Esophagus mucosa (tissue), 1 donor: ENCODE measurements at places on chromosomes 2 and 18.

DNA sequence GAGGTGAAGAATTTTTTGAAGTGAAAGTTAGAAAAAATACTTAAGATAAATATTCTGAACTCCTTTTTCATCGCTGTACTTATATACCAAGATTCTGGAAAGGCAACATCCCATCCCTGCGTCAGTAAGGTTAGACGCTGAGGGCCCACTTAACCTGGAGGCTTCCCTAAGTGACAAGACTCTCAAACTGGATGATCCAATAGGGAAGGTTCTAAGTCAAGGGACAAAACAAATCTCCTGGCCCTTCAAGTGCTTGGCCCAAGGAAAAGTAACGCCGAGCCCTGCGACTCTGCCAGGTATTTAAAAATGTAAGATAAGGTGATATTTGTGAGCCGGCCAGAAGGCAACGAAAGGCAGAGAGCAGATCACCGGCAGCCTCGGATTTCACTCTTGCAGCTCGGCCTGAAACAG, 1.3 kb downstream of the STK39 start:
- ATAC-seq: no peak

GRCh38 chr2:9076755-9077154, 73.3 kb upstream of the MBOAT2 start:
- no peak for ATAC-seq

GRCh38 chr2:33221046-33221784, 255.2 kb upstream of the RASGRP3 start:
- ATAC-seq: no peak

DNA sequence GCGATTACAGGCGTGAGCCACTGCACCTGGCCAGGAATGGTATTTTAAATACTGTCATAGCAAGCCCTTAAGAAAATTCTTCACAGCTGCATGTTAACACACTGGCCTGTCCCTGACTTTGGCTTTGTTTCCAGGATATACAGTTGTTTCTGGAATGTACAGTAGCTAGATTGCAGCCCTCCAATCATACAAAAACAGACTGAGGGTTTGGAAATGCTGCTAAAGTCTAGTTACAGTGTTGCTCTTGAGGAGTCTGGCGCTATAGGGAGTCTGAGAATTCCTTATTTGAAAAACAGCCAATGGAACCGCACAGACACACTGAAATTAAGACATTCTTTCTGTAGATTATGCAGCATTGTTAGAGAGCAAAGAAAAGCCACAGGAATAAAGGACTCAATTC, 37.7 kb downstream of the STON1 start:
- ATAC-seq: no peak

- peak; percentile 82 for ATAC-seq
Observed at GRCh38 chr18:48548011-48548771, 9.4 kb downstream of the CTIF start.

DNA sequence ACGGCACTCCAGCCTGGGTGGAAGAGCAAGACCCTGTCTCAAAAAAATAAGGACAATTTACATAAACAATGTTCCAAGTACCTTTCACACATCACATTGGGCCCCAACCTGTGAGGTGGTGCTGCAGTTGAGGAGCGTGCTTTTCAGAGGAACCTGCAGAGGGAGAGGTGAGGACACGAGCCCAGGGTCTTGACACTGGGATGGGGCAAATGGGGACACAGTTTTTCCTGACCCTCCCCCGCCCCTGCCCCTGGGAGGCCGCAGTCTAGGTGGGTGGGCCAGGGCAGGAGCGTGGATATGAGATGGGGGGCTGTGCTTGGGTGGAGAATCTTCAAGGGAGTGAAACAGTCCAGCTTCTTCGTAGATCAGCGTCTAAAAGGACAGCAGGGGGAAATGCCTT, 112.9 kb downstream of the SEPTIN10 start:
- ATAC-seq: no peak

- ATAC-seq: peak; percentile 39
Observed at GRCh38 chr2:12303181-12304030, 413.3 kb upstream of the TRIB2 start.

- ATAC-seq: no peak
Observed at GRCh38 chr2:110650346-110650745, 27.5 kb downstream of the BUB1 start.

- no peak for ATAC-seq
Observed at GRCh38 chr2:6791682-6792081, 74.0 kb downstream of the CMPK2 start.

- ATAC-seq: peak; percentile 27
Observed at GRCh38 chr18:48151421-48152065, 221.1 kb upstream of the SMAD2 start.

DNA sequence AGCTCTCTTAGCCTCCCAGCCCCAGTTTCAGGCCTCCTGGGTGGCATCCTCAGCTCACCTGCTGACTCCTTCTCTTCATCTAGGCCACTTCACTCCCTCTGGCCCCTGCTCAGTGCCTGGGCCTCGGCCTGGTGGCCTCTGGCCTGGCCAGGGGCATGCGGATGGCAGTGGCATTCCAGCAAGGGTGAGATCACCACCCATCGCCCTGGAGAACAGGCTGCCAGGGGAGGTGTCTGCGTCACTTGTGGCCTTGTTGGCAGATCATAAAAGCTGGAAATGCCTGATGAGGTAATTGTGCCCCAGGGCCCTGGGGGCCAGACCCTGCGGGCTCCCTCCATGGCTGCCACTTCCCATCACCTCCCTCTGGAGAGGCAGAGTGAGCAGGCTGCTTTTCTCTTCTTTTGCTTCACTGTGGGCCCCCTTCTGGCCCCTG, 72.5 kb upstream of the SMAD2 start:
- peak; percentile 66 for ATAC-seq

DNA sequence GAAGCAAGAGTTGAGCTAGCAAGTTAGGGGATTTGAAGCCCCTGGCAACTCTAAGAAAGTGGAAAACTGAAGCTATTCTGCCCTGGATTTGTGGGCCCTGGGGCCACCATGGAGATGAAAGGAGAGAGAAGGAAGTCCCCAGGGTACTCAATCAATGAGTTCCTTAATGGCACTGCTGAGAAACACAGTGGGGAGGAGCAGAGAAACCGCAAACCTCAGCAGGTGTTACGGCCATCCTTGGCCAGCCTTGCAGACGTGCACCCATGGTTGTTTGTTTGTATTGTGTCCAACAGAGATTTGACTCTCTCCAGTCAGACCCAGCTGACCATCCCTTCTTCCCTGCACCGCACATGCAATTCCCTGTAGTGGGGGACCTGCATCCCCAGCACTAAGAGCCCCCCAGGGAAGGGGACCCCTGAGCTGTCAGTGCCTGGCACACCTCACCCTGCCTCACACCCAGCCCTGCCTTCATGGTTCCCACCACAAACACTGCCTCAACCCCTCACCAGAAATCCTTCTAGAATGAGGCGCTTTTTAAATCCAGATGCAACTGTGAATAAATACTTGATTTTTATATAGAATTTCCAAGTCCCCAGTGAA, 255.3 kb downstream of the SH3BP4 start:
- no peak for ATAC-seq

DNA sequence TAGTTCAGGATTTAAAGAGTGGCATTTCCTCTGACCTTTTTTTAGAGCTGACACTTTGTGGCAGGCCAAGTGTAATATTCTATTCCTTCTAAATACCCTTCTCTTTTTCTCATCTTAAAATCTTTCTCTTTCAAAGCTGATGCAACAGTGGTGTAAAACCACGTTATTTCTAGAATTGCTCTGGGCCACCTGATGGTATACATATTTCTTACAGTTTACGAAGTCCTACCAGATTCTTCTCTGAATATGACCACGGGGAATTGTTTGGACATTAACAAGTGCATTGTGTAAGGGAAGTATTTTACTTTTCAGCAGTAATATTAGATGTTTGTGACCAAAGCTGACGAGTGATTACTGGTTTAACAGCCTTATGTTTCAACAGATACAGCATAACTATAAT, 109.9 kb downstream of the PTPRM start:
- ATAC-seq: no peak

DNA sequence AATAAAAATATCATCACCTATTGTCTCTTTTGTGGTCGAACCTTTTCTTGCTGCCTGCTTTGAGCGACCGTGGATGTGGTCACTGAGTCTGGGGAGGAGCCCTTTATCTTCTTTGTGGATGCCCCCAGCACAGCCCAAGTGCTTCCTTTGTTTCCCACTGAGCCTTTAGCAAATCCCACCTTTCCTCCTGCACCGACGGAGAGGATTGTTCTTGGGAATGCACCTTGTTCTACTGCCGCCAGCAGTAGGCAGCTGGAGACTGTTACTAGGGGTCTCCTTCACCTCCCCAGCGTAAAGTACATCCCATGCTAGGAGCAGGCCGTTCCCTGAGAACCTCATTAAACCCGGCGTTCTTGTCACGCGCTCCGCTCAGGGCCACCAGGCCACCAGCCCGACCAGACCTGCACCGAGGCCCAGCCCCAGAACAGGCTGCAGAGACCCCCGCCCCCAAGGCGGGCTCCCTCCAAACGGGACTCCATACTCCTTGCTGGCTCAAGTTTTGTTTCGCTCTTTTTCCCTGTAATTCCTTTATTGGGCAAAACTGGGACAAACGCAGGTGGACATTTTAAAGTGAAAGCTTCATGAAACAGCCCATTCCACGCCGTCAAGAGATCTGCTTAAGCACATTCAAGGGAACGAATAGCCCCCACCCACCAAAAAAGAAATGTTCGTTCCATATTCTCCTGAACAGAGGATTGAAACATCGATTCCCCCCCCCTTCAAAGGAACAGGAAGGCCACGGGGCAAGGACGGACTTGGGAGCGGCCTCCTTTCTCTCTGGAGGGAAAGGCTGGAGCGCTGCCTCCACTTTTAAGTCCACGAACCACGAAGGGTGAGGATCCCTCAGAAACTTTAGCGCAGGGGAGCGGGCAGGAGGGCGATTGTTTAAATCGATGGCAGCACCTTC, 1.1 kb upstream of the MAT2A start:
- peak; percentile 0 for ATAC-seq

- no peak for ATAC-seq
Observed at GRCh38 chr2:235677276-235677788, 183.5 kb downstream of the AGAP1 start.

- ATAC-seq: no peak
Observed at GRCh38 chr2:172079416-172079815, 5.9 kb upstream of the DLX1 start.

- no peak for ATAC-seq
Observed at GRCh38 chr2:195687320-195688086, 30.5 kb downstream of the SLC39A10 start.

GRCh38 chr2:208406474-208407451, at the start of gene PTH2R:
TSS of gene PTH2R (plus strand) at chr2:208406792. CDS start at chr2:208407044, 252 bp downstream.
- ATAC-seq: peak; percentile 17

DNA sequence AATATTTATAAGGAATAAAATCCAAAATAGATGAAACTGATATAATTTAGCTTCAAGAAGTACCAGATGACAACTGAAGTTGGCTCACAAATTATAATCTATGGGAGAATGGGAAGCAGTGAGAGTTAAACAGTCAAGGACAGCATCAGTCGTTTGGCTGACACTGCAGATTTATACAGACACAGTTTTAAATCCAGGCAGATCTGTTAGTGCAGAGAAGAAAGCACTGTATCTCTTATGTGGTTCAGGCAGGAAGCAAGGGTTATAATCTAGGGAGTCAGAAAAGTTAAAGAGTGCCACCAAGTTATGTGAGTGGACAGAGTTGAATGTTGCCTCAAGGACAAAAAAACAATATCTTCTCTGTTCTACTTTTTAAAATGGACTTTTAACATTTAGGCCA, 880.2 kb downstream of the TSN start:
- ATAC-seq: no peak

GRCh38 chr2:225842939-225843338, 443.4 kb downstream of the NYAP2 start:
- ATAC-seq: no peak
